ENCODE measurements at places on chromosomes 2 and 18.

DNA sequence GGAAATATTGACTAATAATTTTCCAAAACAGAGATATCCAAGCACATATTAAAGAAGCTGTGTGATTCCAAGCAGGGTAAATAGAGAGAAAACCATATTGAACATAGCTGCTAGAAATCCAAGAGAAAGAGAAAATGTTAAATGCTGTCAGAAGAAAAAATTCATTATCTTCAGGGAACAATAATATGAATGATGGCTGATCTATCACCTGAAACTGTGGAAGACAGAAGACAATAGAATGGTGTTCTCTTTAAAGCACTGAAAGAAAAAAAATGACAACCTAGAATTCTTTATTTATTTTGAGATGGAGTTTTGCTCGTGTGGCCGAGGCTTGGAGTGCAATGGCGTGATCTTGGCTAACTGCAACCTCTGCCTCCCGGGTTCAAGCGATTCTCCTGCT lies 17.3 kb downstream of the PPP1CB start:
- DNase-seq, result no peak

DNA sequence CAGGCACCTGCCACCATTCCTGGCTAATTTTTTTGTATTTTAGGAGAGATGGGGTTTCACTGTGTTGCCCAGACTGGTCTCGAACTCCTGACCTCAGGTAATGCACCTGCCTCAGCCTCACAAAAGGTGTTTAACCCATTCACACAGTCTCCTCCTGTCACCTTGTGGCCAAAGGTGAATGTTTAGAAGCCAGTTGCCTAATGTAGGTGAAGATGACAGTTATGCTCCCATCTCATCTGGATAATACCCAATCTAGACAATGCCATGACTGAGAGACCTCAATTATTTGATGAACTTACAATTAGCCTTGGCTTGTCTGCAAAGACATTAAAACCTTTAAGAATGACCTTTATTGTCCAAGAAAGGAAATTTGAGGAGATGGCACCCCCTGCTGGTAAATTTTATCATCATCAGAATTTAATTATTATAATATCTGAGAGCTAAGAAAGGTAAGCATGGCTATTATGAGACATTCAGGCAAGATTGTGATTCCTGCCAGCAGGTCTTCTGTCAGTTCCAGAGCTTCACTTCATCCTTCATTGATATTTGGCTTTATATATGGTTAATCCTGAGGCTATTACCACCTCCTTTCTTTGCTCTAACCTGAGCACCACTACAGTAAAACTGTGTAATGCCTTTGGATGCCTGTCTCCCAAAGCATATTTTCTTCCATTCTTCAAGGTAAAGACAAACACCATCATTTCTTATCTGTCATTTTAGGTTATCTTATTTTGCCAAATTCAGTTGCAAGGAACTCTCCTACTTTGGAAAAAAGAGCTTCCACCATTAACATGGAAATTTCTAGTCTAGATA lies 117.6 kb downstream of the FAM124B start:
- DNase-seq, result no peak

GRCh38 chr2:66445925-66446871 lies 11.3 kb downstream of the MEIS1 start:
- DNase-seq, result peak; percentile 27

DNA sequence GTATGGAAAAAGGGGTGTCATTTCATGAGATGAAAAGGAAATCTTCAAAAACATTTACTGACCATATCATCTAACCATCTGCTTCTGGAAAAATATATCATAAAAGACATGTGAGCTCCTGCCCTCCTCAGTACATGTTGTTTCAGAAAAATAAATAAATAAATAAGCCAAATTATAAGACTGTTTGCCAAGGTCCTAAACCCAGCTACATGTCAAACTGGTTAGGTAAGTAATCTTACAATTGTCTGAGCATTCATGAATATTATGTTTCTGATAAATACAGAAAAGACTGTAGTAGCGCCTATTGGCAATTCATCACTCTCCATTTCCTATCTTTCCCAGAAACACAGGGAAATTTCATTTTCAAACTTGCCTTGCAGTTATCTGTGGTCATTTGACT lies 138.9 kb upstream of the SETBP1 start:
- DNase-seq, result no peak
